Mammary epithelial cell (primary cell): ENCODE measurements at places on chromosomes 7 and 10. TPM values are rescaled to one million over a fixed set of nuclear protein-coding genes. Genes with fewer than 3 reads are reported as not detected.

The OR6V1 gene
- not detected for total RNA-seq

The DENND10 gene
- 32.9 and 39.9 TPM in 2 replicates for total RNA-seq

The BTBD16 gene
- total RNA-seq, result not detected

The KCNH2 gene
- total RNA-seq, result not detected in 2 replicates
